ENCODE measurements at places on chromosomes 12 and 14.

DNA sequence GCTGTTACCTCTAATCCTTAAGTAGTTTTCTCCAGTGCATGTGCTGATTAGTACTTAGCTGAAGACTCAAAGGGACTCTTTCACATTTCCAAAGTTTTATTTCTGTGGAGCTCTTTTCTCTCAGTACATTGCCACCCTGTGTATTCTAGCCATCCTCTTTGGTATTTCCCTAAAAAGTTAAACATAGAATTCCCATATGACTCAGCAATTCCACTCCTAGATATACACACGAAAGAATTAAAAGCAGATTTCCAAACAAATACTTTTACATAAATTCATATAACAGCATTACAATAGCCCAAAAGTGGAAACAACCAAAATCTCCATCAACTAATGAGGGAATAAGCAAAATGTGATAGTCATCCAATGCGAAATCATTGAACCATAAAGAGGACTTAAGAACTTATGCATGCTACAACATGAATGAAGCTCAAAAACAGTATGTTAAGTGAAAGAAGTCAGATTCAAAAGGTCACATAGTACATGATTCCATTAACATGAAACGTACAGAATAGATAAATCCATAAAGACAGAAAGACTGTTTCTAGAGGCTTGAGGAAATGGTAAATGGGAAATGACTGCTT, 9.0 kb upstream of the NOVA1 start:
- H3K4me3 ChIP-seq, result no peak overlapping the region
- H3K27me3 ChIP-seq, result no peaks in the 10 kb centered on the region
- no peaks in the 10 kb centered on the region for H3K36me3 ChIP-seq
- H3K27ac ChIP-seq, result no peak overlapping the region
- no peak for DNase-seq

DNA sequence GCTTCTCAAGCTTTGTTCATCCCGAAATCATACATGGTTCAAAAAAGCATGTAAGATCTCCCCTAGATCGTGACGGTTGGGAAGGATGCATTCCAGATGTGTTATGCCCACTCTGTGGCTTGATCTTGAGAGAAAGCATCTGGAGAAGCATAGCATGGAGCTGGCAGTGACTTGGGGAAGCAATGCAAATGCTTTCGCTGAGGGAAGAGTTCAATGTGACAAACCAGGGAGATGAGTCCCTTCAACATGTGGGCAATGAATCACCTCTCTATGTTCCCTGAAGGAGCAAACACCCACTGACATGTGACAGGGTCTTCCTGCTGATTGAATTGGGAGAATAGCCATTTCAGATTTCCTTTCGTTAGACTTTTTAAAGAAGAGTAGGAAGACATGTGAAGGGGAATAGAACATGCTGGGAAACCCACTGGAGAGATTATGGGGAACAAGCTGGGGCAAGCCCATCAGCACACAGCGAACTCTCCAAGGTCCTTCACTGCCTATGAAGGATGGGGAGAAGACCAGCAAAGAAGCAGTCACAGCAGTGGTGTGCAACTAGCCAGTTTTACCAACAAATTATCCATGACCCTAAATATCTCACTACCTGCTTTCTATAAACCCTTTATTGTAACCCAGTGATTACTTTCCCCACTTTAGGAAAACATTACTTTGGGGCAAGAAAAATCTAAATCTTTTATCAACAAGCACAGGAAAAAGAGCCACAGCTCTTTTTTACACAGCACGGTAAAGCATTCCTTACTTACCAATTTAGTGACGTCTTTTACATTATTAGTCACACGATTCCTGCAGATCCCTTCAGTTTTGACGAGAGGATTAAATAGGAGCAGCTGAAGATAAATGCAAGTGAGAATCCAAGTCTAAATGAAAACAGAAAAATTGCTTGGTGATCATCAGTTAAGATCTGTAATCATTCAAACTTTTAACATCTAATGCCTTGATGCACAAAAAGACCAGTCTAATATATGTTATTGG, 35.0 kb downstream of the KITLG start:
- no peaks in the 10 kb centered on the region for H3K4me1 ChIP-seq
- H3K4me3 ChIP-seq, result no peak overlapping the region
- DNase-seq, result no peak

DNA sequence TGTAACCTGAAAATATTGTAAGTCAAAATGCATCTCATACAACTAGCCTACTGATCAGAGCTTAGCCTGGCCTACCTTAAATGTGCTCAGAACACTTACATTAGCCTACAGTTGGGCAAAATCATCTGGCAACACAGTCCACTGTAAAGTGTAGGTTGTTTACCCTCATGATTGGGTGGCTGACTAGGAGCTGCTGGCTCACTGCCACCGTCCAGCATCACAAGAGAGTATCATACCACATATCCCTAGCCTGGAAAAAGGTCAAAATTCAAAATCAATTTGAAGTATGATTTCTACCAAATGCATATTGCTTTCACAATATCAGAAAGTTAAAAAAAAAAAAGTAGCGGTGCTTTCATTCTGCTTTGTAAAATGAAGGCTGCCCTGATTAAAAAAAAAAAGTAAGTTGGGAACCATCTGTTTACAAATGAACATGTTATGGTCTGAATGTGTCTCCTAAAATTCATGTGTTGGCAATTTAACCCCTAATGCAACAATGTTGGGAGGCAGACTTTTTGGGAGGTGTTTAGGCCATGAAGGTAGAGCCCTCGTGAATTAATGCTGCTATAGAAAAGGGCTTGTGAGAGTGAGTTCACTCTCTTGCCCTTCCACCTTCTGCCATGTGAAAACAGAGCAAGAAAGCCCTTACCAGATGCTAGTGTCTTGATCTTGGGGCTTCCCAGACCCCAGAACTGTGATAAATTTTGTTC, 211.8 kb downstream of the PPM1H start:
- H3K27me3 ChIP-seq, result peaks cover 2% of the 10 kb centered on the region
- no peaks in the 10 kb centered on the region for H3K36me3 ChIP-seq

DNA sequence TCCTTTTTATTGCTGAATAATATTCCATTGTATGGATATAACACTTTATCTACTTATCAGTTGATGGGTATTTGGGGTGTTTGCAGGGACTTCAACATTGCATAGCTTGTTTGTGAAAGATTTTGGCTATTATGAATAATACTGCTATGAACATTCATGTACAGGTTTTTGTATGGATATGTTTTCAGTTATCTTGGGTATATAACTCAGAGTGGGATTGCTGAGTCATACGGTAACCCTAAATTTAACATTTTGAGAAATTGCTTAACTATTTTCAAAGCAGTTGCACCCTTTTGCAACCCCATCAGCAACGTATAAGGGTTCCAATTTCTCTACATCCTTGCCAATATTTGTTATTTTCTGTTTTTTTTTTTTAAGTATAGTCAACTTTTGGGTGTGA, 27.3 kb upstream of the HELB start:
- no peak overlapping the region for H3K27ac ChIP-seq
- no peaks in the 10 kb centered on the region for H3K27me3 ChIP-seq
- DNase-seq, result no peak

DNA sequence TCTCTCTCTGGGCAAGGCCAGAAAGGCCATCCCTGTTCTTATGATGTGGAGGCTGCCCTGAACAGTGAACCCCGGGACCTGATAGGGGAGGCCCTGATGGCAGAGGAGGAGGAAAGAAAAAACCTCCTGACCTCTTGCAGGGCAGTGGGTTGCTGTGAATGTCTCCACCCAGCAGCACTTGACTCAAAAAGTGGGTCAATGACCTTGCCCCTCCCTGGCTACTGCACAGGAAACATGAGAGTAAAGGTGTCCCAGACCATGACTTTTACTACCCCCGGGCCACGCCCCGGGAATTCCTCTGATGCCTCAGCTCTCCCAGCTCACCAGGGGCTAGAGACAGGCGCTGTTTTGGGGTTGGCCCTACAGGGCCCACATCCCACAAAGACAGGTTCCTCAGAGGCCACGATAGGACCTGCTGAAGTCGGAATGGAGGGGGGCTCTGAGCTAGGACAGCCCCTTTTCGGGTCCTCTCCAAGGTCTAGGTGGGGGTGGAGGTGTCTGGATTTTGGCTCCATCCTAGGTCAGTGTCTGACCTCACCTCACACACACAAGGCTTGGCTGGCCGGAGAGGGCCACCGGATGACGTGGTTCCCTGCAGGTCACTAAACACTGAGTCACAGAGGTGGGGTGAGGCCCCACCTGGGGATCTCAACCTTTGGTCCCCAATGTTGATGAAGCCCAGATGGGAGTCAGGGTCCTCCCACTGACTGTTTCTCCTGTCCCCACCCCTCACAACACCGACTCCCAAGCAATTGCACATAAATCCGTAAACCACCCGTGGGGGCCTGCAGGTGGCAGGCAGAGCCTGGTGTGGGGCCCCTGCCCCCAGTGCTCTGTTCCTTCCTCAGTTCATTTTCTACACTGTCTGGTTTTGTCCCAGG, 1.6 kb downstream of the RHOF start:
- H3K4me3 ChIP-seq, result peak overlapping the region; percentile 96
- H3K36me3 ChIP-seq, result peaks cover 72% of the 10 kb centered on the region
- no peak for DNase-seq
- H3K27ac ChIP-seq, result peak overlapping the region; percentile 100

GRCh38 chr12:75712223-75712622, 200.8 kb upstream of the KRR1 start:
- H3K4me1 ChIP-seq, result peaks cover 18% of the 10 kb centered on the region
- no peaks in the 10 kb centered on the region for H3K36me3 ChIP-seq
- DNase-seq, result no peak
- no peak overlapping the region for H3K4me3 ChIP-seq
- no peak overlapping the region for H3K27ac ChIP-seq

DNA sequence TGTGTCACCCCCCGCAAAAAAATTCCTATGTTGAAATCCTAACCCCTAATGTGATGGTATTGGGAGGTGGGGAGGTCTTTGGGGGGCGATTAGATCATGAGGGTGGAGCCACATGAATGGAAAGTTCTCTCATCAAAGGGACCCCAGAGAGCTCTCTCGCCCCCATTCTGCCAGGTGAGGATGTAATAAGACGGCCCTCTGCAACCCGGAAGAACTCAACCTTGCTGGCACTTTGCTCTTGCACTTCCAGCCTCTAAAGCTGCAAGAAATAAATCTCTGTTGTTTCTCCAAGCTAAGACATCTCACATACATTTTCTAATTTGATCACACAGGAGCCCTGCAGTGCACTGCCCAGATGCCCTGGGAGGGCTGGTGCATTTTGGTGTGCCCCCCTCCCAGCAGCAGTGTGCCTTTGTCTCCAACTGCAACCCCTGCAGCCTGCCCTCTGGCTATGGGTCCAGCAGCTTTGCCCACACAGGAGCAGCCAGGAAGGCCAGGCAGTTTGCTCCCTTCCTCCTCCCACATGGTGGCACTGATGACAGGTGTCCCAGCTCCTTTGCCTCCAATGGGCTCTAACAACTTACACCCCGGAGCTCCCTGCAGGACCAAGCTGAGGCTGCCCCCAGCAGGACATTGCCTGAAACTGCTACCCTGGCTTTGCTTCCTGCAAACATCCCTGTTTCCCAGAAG, 59.3 kb downstream of the C14orf132 start:
- H3K27ac ChIP-seq, result no peak overlapping the region
- DNase-seq, result no peak
- no peaks in the 10 kb centered on the region for H3K36me3 ChIP-seq
- H3K4me3 ChIP-seq, result no peak overlapping the region

- no peaks in the 10 kb centered on the region for H3K36me3 ChIP-seq
- H3K4me3 ChIP-seq, result no peak overlapping the region
- H3K27me3 ChIP-seq, result no peaks in the 10 kb centered on the region
- no peaks in the 10 kb centered on the region for H3K4me1 ChIP-seq
These were observed 223.3 kb upstream of the PRICKLE1 start for GRCh38 chr12:42812871-42813270.

- H3K4me1 ChIP-seq, result peaks cover 2% of the 10 kb centered on the region
- H3K36me3 ChIP-seq, result no peaks in the 10 kb centered on the region
- no peak overlapping the region for H3K4me3 ChIP-seq
- no peak overlapping the region for H3K27ac ChIP-seq
These were observed 102.0 kb downstream of the SLC38A4 start for GRCh38 chr12:46723629-46724419.

- no peak for DNase-seq
- no peaks in the 10 kb centered on the region for H3K4me1 ChIP-seq
- no peak overlapping the region for H3K27ac ChIP-seq
- H3K36me3 ChIP-seq, result no peaks in the 10 kb centered on the region
- peaks cover 12% of the 10 kb centered on the region for H3K27me3 ChIP-seq
- no peak overlapping the region for H3K4me3 ChIP-seq
These were observed 70.8 kb downstream of the SUDS3 start for GRCh38 chr12:118447181-118447580.

DNA sequence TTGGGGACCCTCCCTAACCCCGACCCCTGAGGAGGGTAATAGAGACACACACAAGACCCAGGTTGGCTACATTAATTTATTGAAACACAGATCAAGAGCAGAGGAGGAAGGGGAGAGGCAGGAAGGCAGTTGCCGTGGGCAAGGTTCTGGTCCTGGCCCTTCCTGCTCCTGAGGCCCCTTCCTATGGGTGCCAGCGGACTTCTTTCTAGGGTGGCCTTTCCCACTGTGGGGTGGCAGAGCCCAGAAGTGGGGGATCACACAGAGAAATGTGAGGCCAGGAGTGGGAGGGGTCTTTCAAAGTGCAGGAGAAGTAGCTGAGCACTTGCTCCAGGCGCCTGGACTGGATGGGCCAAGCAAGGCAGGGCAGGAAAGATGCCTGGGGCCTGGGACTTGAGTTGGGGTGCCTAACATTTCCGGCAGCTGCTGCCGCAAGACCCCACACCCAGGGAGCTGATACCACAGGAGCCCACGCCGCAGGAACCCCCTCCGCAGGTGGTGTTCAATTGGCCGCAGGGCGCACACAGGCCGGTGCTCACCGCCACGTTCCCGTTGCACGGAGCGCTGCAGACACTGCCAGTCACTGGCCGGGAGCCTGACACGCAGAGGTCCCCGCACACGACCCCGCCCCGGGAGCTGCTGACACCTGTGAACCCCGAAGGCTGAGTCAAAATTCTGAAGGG, 5.3 kb downstream of the KRT81 start:
- H3K36me3 ChIP-seq, result no peaks in the 10 kb centered on the region
- H3K4me3 ChIP-seq, result no peak overlapping the region
- H3K27me3 ChIP-seq, result peaks cover 4% of the 10 kb centered on the region
- H3K4me1 ChIP-seq, result peaks cover 2% of the 10 kb centered on the region
- H3K27ac ChIP-seq, result no peak overlapping the region

DNA sequence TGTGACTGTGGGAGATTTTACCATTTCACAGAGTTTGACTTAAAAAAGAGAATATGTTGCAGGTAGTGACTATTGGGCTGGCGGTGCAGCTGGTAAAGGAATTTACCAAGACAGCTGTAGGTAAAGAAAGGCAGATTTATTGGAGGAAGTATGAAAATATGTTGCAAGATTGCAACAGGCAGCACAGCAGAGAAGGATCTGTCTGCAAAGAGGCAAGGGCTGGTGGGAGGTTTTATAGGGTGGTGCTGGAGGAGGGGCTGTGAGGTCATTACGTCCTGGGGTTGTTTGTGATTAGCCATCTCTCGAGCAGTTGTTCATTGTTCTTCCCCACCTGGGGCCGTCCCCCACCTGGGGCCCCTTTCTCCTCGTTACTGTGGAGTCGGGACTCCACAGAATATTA, 62.1 kb downstream of the ACACB start:
- H3K4me3 ChIP-seq, result no peak overlapping the region
- H3K27ac ChIP-seq, result no peak overlapping the region
- H3K4me1 ChIP-seq, result no peaks in the 10 kb centered on the region
- no peaks in the 10 kb centered on the region for H3K27me3 ChIP-seq
- no peak for DNase-seq

All from activated T-cell treated with anti-CD3 and anti-CD28 coated beads, Interleukin-2, amount 50 U/mL, for 24 hours (primary cell).